C1 segment of cervical spinal cord (tissue), 14 donors: ENCODE measurements at places on chromosomes 3 and 15.
A peak's percentile ranks its signal among the peaks of the same experiment; 100 is the strongest.

- no peak for DNase-seq
These were observed 68.9 kb downstream of the CACNA2D3 start for GRCh38 chr3:54191220-54191619.

GRCh38 chr15:51887887-51888592 is 58.6 kb downstream of the TMOD3 start:
- no peak for DNase-seq

DNA sequence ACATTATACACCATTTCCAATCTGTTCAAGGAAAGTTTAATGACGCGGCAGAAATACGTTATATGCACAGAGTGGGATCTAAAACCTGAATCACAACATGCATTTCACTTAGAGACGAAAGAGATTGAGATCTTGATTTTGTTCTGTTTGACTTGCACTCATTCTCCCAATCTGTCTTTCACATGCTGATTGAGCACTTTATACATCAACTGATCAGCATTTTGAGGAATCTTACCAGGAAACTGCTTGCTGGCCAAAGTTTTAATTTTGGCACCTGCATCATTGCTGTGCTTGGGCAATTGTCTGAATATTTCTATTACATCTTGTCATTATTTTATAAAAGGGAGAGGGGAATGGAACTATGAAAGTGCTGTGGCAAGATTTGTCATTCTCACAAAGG is 47.7 kb upstream of the ATP10A start:
- DNase-seq: no peak

GRCh38 chr3:41526995-41527573 is 327.8 kb downstream of the CTNNB1 start:
- no peak for DNase-seq

DNA sequence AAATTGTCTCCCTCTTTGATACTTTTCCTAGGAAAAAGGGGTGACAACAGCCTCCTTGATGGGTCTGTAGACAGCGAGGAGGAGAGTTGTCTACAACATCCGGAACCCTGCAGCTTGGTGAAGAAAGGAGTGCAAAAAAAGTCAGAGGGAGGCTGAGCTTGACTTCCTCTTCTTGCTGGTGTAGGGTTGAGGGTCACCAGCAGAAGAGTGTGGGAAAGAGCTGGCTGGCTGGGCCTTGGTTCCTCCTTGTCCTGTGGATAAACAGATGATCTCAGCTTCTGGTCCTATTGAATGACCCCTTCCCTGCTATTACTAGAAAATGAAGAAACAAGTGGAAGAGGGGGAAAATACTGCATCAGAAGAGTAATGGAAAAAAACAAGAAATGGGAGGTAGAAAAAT is 20.4 kb downstream of the SLC7A14 start:
- DNase-seq: no peak

- no peak for DNase-seq
These were observed 138.8 kb downstream of the SMAD6 start for GRCh38 chr15:66840615-66841390.

DNA sequence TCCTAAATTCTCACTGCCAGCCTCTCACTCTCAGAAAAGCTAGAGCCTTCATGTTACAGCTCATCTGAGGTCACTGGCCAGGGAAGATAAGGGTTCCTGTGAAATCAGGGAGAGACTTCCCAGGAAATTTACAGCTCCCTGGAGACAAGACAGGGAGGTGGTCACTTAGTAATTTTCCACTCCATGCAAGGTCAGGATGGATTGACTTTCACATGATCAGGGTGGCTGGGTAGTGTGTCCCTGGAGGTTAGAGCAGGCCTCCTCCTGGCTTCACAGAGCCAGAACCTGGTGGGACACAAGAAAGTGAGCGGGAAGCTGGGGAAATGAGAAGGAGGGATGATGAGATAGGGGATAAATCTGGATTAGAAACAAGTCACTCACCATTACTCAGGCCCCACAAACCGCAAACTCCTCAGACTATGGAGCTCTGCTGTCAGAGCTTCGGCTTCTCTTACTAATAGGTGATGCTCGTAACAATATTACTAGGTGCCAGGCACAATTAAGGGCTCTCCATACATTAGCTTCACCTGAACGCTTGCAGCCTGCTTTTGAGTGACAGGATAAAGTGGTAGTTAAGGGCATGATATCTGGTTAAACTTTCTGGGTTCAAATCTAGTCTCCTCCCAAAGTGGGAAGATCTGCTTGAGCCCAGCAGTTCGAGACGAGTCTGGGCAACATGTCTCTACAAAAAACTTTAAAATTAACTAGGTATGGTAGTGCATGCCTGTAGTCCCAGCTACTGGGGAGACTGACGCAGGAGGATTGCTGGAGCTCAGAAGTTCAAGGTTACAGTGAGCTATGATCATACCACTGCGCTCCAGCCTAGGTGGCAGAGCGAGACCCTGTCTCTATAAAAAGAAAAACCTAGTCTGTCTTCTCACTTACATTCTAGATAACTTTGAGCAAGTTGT is 24.9 kb downstream of the DUOX2 start:
- no peak for DNase-seq

- DNase-seq: no peak
These were observed 89.2 kb downstream of the MYO5A start for GRCh38 chr15:52439470-52439869.

DNA sequence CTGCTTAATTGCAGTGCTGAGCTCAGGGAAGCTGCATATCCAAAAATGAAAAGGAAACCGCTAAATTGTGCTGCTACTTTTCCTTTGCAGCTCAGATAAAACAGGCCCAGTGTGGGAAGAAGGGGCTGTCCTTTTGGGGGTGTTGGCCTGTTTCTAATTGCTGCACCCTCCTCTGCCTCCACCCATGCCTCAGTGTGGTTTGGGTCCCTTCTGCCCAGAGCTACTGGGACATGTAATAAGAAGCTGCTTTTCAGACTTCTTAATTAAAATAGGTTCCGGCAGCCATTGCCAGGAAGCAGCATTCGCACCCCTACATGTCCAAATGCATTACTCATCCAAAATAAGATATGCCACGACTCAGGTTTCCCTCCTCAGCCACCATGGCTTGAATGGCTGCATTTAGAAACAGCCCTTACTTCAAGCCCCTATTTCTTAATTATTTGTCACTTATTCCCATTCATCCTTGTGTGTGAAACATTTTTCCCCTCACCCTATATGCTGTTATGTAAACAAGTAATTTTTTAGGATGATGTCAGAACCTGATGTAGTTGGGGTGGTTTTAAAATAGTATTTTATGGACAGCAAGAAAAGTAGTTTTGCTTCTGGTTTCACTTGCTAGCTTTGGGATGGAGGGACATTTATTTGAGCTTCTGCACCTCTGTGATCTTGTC is 235.9 kb upstream of the CTDSPL start:
- DNase-seq: no peak

GRCh38 chr15:85025516-85026251 is 44.0 kb downstream of the PDE8A start:
- peak; percentile 34 for DNase-seq

DNA sequence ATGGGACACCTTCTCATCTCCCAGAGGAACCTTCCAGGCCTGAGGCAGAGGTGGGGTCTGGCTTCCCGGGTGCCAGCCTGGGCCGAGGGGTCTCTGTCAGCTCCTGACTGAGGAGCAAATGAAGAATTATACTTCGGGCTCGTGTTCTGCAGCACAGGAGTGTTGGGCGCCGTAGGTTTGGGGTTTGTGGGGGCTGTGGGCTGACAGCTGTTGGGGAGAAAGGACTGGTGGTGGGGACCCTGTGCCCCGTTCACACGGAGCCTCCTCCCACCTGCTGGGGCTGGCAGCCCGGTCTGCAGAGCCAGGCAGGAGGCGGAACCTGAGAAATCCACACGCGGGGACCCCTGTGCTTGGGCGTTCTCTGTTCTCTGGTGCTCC is 59.7 kb downstream of the ADAMTS7 start:
- no peak for DNase-seq

DNA sequence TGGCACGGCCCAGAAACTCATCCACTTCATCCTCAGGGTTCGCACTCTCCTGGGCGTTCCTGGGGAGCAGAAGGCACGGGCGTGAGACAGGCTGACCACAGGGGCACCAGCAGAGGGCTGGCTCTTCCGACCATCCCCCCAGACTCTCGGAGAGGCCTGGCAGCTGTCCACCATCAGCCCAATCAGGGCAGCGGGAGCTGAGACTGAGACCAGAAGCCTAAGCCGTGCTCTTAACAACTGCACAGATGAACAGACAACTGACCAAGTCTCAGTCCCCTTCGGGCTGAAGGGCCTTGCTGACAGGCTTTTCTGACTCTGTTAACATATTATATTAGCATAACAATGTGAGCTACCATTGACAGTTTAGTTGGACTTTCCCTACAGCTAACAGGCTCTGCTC is 118.0 kb downstream of the SEC22A start:
- DNase-seq: no peak

DNA sequence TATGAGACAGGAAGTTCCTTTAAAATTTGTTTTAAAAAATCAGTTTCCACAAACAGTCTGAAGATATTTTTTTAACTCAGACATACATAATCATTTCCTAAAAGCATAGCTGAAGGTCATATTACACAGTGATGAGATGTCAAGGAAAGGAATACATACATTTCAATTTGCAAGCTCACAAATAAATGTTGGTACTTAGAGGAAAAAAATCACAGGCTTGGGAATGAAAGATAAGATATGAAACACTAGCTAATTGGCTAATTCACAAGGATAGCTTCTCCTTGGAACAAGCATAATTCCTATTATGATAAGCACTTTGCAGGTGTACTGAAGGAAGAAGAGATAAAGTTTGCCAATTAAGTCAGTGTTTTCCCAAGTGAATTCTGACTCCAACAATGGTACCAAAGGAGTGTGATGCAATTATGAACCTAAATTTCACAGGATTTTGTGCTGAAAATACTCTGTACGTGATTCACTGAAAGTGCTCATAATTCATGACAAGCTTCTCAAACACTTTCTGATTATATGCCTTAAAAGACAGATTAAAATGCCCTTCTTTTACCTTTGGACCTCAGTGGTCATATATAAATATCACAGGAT is 112.4 kb downstream of the FRMD5 start:
- no peak for DNase-seq

DNA sequence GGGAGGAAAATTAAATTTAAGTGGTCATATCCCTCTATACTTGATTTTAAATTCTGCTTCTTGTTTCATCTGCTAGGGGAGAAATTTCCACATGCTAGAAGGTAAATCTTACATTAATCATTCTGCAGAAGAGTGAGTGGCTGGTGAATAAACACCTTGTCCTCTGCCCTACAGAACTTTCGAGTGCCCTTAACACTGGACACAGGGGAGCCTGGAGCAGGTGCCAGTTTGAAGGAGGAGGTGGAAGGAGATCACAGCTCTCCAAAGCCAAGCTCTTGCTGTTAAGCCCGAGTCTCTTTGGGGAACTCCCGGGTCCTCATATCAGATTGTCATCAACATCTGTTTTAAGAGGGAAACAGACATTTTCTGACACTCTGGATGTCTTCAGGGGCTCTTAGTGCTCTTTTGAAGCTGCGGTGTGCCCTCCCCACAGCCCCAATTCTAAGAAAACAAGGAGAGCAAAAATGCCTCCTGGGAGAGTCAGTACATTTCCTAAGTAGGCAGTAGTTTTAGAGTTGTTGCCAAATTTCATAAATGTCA is 31.3 kb downstream of the LAMP3 start:
- DNase-seq: no peak

GRCh38 chr15:77791941-77792340 is 159.2 kb upstream of the LINGO1 start:
- DNase-seq: no peak

- no peak for DNase-seq
These were observed 161.2 kb downstream of the ALCAM start for GRCh38 chr3:105527949-105528348.

DNA sequence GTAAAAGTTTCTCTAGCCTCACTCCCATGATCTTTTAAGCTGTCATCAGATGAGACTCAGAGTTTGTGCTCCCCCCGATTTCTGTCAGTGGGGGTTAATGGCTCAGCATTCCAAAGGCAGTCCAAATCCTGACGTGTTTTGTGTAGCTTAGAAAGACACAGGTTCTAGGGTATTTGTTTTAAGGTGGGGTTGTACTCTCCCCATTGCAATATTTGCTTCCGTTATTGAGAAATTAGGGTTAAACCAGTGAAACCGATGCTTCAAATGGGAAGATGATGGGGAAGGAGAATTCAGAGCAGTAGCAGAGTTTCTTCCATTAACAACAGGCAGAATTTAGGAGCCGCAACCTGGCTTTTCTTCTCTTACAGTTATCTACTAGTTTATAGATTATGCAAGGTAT is 3.4 kb downstream of the PIGB start:
- no peak for DNase-seq

- no peak for DNase-seq
These were observed 82.7 kb upstream of the SLC6A6 start for GRCh38 chr3:14319654-14320182.

- no peak for DNase-seq
These were observed 9.8 kb upstream of the PRR23E start for GRCh38 chr3:127182848-127183714.

- DNase-seq: no peak
These were observed 63.5 kb downstream of the BFSP2 start for GRCh38 chr3:133463347-133463860.

DNA sequence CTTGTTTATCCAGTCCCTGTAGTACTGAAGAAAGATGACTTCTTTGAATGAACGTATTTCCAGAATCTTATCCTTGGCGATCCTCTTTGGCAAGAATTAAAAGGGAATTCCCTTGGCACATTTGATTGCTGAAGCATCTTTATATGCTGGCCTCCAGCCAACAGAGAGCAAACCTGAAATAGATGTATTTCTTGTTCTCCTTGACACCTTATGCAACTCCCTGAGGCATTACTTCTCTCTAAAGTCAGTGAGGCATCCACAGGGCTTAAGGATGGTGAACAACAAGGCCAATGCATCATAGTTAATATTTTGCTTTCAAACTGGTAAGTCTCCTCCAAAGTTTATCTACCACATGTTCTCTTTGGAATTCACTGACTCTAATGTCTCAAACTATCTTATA is 450.9 kb upstream of the THRB start:
- DNase-seq: no peak

- DNase-seq: no peak
These were observed 333.9 kb upstream of the THRB start for GRCh38 chr3:24828551-24828950.

- DNase-seq: no peak
These were observed 137.9 kb downstream of the GHSR start for GRCh38 chr3:172310428-172310760.

DNA sequence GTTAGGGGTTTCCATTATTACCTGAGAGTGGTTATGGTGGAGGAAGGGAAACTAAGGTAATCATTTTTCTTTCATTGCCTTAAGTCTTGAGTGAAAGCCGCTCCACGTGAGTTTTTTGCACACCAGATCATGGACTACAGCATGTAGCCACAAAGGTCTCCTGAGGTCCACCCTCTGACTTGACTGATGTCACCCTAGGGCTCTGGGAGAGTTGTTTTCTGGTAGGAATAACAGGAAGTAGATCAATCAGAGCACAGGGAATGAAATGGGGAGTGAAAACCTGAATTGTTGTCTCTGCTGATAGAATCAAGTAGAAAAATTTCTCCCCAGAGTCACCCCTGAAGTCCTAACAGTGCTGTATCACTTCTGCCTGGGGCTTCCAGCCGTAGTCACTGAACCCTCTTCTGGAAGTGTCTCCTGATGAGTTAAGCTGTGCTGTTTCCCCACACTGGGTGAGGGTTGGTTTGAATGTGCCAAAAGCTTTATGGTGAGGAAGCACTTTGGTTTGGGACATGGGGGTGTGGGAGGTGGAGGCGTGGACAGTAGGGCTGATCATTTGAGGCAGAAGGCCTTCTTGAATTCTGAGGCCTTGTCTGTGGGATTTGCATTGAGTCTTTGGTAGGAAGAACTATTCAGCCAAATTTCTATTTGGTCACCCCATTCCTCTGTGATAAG is 64.3 kb downstream of the SLCO3A1 start:
- DNase-seq: no peak
